ENCODE measurements at places on chromosomes 13 and 19. TPM values are rescaled to one million over a fixed set of nuclear protein-coding genes. Genes with fewer than 3 reads are reported as not detected.

CRTC1 gene
- total RNA-seq: 6.7 TPM

LMO7 gene
- total RNA-seq: 4.6 TPM

SYNE4 gene
- total RNA-seq: 1.2 TPM

ADGRE2 gene
- total RNA-seq: 0.44 TPM

CERS4 gene
- 21.9 TPM for total RNA-seq

PROZ gene
- not detected for total RNA-seq

CD22 gene
- not detected for total RNA-seq

MISP3 gene
- total RNA-seq: 1.00 TPM

JSRP1 gene
- total RNA-seq: 1.0 TPM

GGN gene
- 0.15 TPM for total RNA-seq

NCCRP1 gene
- total RNA-seq: not detected

PLIN4 gene
- not detected for total RNA-seq

IGFL2 gene
- not detected for total RNA-seq

ATP13A1 gene
- total RNA-seq: 93.6 TPM

ARHGAP33 gene
- 9.2 TPM for total RNA-seq

FFAR2 gene
- total RNA-seq: not detected

NLRP7 gene
- not detected for total RNA-seq

ARRDC5 gene
- 1.8 TPM for total RNA-seq

HIPK4 gene
- not detected for total RNA-seq

EDNRB gene
- total RNA-seq: not detected

SHFL gene
- total RNA-seq: 41.5 TPM

ZNF560 gene
- total RNA-seq: not detected

URAD gene
- not detected for total RNA-seq

ZNF492 gene
- total RNA-seq: 1.5 TPM

PALM3 gene
- not detected for total RNA-seq

FGF14 gene
- not detected for total RNA-seq

THSD1 gene
- 0.26 TPM for total RNA-seq

FXYD1 gene
- not detected for total RNA-seq

CEACAM20 gene
- not detected for total RNA-seq

METTL21C gene
- not detected for total RNA-seq

TEX26 gene
- not detected for total RNA-seq

DAND5 gene
- not detected for total RNA-seq

VSTM1 gene
- not detected for total RNA-seq

CD33 gene
- 0.70 TPM for total RNA-seq

WTIP gene
- total RNA-seq: 0.16 TPM

ZNF132 gene
- total RNA-seq: 4.9 TPM

WBP4 gene
- 15.5 TPM for total RNA-seq

HAUS5 gene
- total RNA-seq: 37.3 TPM

FCER2 gene
- total RNA-seq: 1.6 TPM

OR7D2 gene
- not detected for total RNA-seq

PTPRH gene
- not detected for total RNA-seq

KLK7 gene
- total RNA-seq: not detected

FUT3 gene
- total RNA-seq: not detected

All from CD8-positive, alpha-beta memory T cell (primary cell).